ENCODE measurements at places on chromosomes 1 and 21.

GRCh38 chr1:87902830-87903229 is 574.1 kb downstream of the LMO4 start:
- no peak for DNase-seq

GRCh38 chr1:175646439-175647209 is 96.8 kb downstream of the TNR start:
- DNase-seq = no peak

- DNase-seq = no peak
These were observed 125.6 kb downstream of the SMYD3 start for GRCh38 chr1:246381452-246381851.

DNA sequence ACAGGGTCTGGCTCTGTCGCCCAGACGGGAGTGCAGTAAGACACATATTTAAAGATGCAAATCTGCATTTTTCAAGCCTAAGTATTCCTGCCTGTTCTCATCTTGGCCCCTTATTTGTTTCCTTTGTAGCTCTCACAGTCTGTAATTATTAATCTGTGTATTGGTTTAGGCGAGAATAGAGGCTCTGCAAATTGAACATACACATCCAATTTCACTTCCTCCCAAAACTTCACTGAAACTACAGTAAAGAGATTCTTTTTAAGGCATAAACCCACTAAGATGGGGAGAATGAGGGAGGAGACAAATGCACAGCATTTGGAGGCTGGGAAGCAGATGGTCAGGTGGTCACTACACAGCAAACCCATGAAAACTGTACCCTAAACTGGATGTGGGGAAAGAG is 21.0 kb downstream of the HMGN2 start:
- no peak for DNase-seq

All from stimulated activated CD4-positive, alpha-beta T cell treated with anti-CD3 and anti-CD28 coated beads, Interleukin-15, amount 100 ng/mL, for 24 hours (primary cell).